ENCODE measurements at places on chromosomes 4 and X. TPM values are rescaled to one million over a fixed set of nuclear protein-coding genes. Genes with fewer than 3 reads are reported as not detected.

DNA sequence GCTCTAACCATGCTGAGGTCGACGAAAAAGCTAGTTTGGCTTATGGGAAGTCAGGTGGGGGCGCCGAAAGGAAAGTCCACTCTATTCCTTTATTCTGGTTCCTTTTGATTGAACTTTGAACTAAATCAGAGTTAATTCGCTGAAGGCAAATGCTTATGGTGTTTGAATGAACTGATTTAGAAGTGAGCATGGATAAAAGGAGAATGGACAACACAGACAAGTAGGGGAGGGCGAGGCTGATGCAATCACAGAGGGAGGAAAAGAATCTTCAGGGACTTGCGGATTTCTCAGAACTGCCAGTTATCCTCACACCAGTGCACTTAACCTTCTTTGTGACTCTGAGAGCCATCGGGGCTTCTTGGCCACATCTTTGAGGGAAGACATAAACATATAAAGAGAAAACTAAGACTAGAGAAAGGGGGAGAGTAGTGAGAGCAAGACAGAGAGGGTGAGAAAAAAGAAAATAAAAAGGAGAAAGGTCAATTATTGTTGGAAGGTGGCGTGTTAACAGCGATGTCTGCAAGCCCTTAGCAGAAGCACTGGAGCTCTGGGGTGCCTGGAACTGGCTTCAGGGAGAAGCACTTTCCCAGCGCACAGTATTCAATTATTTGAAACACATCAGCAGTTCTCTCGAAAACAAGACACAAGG, 79.6 kb upstream of the PLAC1 start:
- no peak for DNase-seq

GRCh38 chrX:112279940-112280339, 197.4 kb upstream of the TRPC5 start:
- DNase-seq: no peak

GRCh38 chrX:75337525-75337924, 63.6 kb downstream of the UPRT start:
- DNase-seq: no peak

GRCh38 chr4:150411520-150411919, 170.4 kb upstream of the MAB21L2 start:
- DNase-seq: no peak

DNA sequence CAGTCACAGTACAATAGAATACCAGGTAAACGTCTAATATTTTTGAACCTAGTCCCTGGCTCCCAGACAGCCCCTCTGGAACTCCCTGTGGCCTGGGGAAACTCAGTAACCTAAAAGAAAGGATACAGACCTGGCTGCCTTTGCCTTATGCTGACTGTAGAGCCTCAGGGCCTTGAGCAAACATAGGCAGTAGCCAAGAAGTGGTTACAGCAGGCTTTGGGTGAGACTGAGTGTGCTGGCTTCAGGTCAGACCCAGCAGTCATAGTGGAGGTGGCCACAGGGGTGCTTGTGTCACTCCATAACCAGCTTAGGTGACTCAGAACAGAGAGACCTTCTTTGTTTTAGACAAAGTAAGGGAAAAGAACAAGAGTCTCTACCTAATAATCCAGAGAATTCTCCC, 141.8 kb upstream of the PRDX4 start:
- DNase-seq: peak; percentile 19

DNA sequence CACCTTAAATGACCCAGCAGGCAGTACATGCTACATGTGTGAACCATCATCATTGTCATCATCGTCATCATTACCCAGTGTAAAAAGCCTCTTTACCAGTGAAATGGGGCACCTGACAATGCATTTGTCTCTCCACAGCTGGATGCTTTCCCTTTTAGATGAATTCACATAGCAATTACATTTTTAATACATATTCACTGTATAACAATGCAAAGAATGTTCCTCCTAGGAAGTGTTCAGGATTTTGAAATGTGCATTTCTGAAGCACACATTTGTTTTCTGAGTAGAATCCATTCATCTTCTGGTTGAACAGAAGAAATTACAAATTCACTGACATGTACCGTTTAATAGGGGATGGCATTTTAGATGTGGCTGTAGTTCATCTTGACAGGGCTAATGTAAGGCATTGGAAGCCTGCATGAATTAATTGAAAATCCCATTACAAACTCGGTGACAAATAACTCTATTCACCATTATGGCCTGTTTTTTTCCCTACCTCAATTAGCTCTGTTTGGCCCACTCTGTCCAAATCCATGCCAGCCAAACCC, 111.1 kb downstream of the SH3RF1 start:
- peak; percentile 57 for DNase-seq

GRCh38 chrX:50711907-50712306, 102.1 kb downstream of the SHROOM4 start:
- no peak for DNase-seq

- DNase-seq: peak; percentile 34
These were observed 197.8 kb upstream of the AGTR2 start for GRCh38 chrX:115972717-115973116.

GRCh38 chr4:83625821-83626220, 89.9 kb downstream of the GPAT3 start:
- DNase-seq: no peak

- DNase-seq: no peak
These were observed 14.5 kb upstream of the STS start for GRCh38 chrX:7133050-7133440.

DNA sequence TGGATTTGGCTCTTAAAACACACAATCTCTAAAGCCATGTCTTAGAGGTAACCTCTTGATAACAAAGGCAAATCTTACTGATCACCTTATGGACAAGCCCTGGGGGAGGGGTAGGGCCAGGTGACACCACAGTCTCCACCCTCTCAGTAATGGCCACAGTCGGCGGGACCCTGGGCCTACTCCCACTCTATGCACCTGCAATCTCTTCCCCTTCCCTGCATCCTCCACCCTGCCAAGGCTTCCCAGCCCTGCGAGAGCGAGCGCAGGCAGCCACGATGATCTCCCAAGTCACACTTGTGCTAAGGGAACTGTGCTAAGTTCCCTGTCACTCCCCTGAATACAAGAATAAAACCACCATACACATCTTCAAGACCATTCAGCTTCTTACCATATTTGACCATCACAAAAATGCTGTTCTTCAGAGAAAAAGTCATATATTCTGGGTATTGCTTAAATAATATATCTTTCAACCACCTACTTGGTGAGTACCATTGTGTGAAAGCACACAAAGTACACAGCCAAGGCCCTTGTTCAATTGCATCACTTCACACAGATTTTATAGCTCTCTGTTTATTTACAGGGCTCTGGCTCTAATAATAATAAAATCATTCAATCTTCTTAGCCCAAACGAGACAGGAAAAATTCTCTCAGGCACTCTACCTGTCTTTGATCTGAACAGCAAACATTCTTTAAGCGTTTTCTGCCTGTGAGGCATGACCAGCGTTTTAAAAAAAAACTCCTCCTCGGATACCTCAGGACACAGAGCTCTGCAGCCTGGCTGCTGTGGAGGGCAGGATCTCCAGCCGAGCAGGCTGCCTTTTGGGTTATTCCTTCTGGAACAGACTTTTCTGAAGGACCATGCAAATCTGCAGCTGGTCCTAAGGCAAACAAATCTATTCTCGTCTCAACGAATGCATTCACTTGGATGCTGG, 115.7 kb upstream of the MAP3K15 start:
- DNase-seq: peak; percentile 12

- peak; percentile 81 for DNase-seq
These were observed 51.9 kb downstream of the EFHC2 start for GRCh38 chrX:44291468-44292092.

GRCh38 chr4:116413222-116413621, 672.2 kb downstream of the TRAM1L1 start:
- DNase-seq: no peak

GRCh38 chr4:142579443-142579842, 266.7 kb downstream of the INPP4B start:
- no peak for DNase-seq

DNA sequence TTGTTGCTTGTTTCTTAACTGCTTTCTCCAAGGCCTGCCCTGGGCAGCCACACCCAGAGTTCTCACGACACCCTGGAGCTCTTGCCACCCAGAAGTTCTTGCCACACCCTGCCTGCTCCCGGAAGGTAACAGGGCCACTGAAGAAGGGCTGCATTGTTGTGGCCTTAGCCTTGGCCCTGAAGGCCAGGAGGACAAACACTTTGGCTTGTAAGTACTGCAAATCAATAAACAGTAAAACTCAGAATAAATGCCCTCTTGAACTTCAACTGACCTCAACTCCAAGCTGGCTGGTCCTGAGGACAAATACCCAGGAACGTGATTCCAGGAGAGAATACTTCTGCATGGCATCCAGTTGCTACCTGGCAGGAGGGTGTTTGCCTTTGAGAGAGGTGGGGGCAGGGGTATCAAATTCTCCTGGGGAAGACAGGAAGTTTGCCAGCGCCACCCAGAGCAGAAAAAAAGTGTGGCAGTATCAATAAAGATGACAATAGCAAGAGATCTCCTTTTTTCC, 54.1 kb downstream of the TLR10 start:
- peak; percentile 45 for DNase-seq

GRCh38 chr4:180335566-180335965, 1907.6 kb upstream of the TENM3 start:
- no peak for DNase-seq

DNA sequence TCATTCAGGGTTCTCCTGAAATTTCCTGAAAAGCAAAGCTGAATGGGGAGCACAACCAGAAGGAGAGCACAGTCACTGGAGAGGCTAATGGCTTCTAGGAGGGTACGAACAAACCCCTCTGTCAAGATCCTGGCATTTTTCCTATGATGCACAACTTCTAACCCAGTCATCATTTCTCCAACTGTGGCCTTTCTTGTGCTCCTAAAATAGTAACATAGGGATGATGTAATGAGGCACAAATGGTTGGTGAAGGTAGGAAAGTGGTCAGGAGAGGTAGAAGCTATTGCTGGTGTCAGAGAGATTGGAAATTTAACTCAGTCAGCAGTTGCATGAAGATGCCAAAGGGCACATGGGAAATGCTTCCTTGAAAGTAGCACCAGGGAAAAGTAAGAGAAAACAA, 52.7 kb downstream of the SLC10A7 start:
- no peak for DNase-seq

- DNase-seq: peak; percentile 60
These were observed 18.8 kb downstream of the SPACA5 start for GRCh38 chrX:48025561-48025960.

GRCh38 chrX:39705290-39705689, 392.5 kb downstream of the BCOR start:
- DNase-seq: peak; percentile 87

GRCh38 chr4:76947369-76947768, 2.2 kb upstream of the SEPTIN11 start:
- DNase-seq: no peak

GRCh38 chr4:680551-680927, 6.2 kb downstream of the MYL5 start:
- DNase-seq: no peak

GRCh38 chrX:39399387-39399786, 598.1 kb downstream of the MID1IP1 start:
- no peak for DNase-seq

DNA sequence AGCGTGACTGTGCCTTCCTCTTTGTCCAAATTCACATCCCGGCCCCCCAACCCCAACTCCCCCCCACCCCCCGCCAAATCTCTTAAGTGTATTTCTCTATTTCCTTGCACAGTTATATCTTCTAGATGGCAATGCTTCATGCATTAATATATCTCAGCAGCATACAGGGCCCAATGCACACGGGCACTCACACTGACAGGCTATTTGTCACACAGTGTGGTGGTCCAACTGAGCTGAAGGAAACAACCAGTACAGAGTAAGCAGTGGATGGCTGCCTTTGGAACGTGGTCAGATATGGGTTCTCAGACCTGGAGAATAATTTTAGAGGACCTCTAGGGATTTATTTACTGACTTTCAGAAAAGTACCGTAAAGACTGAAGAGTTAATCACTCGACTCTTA, 681 bp downstream of the EXOC1 start:
- DNase-seq: no peak

GRCh38 chr4:2925931-2926860, 37.0 kb downstream of the NOP14 start:
- DNase-seq: no peak

- no peak for DNase-seq
These were observed 1.3 kb downstream of the SLC6A8 start for GRCh38 chrX:153688911-153689590.

- DNase-seq: no peak
These were observed 15.0 kb upstream of the TMEM164 start for GRCh38 chrX:109987884-109988283.

DNA sequence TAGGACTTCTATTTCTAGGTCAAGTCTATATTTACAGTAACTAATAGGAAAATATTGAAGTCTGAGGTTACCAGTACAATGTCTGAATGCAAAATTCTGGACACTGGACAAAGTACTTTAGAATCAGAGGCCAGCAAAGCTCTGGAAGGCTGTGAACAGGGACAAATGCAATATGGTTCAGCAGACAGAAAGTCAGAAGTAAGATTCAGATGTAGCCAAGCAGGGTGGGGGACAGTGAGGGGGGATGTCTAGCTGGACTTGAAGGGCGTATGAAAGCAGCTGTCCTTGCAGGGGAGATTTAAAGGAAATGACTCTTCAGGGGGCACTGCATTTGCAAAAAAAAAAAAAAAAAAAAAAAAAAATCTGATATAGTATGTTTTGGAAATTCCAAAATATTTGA, 2.9 kb downstream of the SORBS2 start:
- no peak for DNase-seq

GRCh38 chr4:184282895-184283654, 65.4 kb upstream of the ENPP6 start:
- DNase-seq: no peak

DNA sequence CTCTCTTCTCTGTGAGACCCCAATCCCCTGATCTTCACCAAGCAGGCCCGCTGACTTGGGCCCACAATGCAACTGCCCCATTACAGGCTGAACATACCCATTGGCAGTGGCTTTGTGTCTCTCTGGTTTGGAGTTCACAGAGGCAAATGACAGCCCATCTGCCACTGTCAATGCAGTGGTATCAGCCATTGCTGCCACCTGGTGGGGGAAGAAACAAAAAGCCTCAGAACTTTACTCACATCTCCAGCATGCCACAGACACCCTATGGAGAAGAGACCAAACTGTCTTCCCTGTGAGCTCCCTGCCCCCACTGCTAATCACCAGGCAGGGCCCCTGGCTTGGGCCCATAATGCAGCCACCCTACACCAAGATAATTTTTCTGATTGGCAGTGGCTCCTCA, 729.3 kb upstream of the ACTRT1 start:
- no peak for DNase-seq

Gene CXCL1
- 254 TPM for total RNA-seq

Gene LNX1
- total RNA-seq: 1.7 TPM

Gene LPAR4
- 0.70 TPM for total RNA-seq

Gene SCRG1
- total RNA-seq: not detected

Gene NPY2R
- total RNA-seq: not detected

Gene PCDH10
- total RNA-seq: 0.17 TPM

Gene RASGEF1B
- total RNA-seq: 55.9 TPM

Gene CCNQ
- 42.2 TPM for total RNA-seq

Gene HS6ST2
- total RNA-seq: 3.5 TPM

Gene RIPPLY1
- not detected for total RNA-seq

Gene NUP62CL
- 5.6 TPM for total RNA-seq

Gene BEX3
- total RNA-seq: 424 TPM

Gene ASMT
- not detected for total RNA-seq

Gene TMEM164
- 12.7 TPM for total RNA-seq

Gene SPOCK3
- total RNA-seq: not detected

Gene RPGR
- total RNA-seq: 4.5 TPM

Gene BMP3
- under 0.01 TPM for total RNA-seq

Measured in renal cortical epithelial cell (primary cell).